Foreskin melanocyte (primary cell): ENCODE measurements at places on chromosomes 4 and X.

DNA sequence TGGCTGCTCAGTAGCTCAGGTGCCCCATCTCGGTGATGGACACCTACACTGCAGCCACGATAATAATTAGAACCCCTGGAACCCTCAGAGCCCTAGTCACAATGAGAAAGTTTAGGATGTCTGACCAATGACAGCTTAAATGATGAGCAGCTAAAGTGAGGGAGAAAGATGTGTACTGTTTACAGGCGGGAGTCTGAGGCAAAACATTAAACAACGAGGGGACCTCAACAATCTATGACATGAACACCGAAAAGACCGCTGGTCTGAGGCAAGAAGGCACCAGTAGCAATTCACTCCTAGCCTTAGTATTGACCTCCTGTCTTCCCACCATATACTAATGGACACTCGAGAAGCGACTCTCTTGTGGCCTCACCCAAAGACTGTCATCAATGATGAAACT, 369.5 kb upstream of the SMIM31 start:
- no peak for DNase-seq

GRCh38 chr4:122803788-122804208, 22.8 kb upstream of the FGF2 start:
- no peak for DNase-seq

DNA sequence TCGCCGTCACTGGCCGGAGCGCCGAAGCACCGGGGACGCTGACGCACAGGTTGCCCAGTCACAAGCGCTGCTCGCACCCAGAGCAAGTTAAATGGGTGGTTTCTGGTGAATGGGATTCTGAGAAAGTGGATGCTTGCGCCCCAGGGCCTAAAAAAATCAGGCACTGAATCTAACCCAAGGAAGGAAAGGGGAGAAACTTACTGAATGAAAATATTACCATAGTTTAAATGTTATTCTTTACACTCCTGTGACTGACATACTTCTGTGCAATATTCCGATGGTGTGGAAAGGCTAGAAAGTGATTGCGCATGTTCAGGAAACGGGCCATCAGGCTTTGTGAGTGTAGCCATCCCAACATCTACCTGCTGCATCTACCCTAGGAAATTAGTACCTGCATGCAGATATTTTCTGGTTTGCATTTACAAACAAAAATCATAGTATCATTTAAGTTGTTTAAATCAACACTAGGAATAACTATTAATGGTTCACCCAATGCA, 838 bp upstream of the ABCG2 start:
- DNase-seq, result no peak

DNA sequence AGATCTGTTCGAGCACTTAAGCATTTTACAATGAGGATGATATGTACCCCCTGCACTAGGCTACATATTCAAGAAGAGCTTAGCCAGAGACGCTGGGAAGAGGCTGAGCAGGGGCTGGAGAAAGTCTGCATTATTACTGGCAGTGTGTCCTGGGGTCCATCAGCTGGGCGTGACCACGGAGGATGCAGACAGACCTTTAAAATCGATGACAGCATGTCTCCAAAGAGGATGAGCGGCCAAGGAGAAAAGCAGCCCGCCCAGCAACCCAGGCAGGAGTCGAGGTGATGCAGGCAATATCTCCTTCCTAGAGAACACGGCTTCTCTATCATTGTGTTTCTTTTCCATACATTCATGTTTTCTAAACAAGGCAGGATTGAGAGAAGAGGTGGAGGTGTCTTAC, 300.7 kb downstream of the USP46 start:
- DNase-seq, result no peak

DNA sequence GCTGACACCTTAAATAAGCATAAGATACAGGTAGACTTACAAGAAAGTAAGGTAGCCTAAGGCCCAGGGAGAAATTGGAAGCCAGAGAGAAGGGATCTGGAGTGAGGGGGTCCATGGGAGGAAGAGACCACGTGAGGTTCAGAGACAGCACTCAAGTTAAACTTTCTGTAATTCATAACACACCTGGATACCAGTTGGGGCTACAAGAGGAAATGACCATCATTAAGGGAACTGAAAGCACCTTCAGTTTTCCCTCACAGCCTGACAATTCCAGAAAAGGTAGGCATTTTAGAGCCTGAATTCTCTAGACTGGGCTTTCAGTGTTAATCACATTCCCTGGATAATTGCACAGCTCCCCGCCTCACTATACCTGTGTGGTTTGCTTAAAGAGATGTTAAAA, 355.5 kb downstream of the FBXW7 start:
- DNase-seq, result no peak

DNA sequence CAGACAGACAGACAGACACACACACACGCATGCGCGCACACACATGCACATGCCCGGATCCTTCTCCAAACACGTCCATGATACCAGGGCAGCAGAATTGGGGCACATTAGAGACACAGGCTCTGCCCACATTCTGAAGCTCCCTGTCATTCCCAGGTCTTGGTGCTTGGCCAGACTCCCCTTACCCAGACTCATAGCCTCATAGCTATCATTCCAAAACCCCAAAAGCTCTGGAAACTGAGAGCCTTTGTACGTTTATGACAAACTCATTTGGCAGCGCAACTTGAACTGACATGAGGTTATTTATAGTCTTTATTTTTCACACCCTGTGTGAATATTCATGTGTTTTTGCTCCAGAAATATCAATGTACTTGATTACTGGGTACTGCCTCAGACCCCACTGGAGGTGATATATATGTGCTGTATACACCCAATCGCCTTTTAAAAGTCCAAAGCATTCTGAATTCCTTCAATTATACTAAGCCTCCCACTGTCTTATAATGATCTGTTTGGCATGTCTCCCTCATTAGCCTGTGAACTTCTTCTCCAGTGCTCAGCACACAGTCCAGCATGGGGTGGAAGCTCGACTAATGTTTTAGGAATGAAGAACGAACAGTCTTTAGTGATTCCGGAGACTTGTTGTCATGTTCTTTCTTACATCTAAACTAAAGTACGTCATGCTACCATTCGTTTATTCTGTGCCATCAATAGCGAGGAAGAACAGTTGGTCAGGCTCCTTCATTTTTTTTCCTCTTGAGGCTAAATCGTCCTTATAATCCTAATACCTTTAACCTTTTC, 45.0 kb downstream of the RTL9 start:
- no peak for DNase-seq

GRCh38 chrX:39012621-39013111, 211.4 kb downstream of the MID1IP1 start:
- no peak for DNase-seq

GRCh38 chrX:152658302-152658701, 20.6 kb downstream of the GABRQ start:
- DNase-seq, result no peak

DNA sequence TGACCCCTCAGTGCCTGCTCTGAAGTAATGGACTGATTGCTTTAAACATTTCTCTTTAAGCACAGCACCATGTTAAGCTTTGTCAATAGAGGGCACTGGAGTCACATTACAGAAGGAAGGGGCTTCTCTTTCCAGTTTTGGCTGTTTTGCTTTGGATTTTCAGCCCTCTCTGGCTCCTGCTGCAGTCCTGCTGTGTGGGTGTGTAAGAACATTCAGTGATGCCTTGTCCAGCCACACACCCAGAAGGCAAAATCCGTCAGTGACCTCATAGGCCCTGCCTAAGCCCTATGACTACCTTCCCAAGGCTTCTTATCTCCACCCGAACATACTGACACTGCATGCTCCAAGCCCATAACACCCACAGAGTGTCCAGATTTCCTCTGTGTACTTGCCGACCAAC, 215.3 kb upstream of the CTSO start:
- DNase-seq, result peak; percentile 68

DNA sequence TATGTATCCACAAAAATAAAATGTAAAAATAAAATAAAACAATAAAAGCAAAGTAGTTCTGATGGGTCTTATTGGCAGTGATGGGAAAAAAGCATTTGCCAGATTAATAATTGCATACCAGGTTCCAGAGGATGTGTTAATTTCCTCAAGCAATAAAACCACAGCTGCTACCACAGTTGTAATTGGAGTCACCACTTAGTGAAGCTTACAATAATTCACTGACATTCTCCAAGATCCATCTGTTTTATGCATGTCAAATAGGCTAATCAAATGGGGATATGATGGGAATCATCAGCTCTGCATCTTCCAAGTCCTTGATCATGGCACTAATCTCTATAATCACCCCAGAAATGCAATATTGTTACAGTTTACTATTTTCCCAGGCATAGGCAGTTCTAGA, 123.5 kb upstream of the EMCN start:
- no peak for DNase-seq

DNA sequence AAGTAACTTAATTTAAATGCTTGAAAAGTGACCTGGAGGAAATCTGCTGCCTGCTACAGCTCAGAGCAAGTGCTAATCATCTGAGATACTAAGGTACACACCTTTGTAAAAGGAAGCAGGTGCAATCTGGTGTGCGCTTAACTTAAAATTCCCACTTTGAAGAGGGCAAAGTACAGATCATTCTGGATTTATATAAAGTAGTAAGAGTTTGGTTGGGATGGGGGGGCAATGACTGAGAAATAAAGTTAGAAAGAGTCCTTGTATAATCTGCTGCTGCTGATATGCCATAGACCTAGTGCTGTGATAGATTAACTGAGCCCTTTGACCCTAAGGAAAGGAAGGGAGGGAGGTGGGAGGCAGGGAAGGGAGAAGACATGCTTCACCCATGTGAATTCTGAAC, 141.0 kb downstream of the MTNR1A start:
- DNase-seq, result no peak

DNA sequence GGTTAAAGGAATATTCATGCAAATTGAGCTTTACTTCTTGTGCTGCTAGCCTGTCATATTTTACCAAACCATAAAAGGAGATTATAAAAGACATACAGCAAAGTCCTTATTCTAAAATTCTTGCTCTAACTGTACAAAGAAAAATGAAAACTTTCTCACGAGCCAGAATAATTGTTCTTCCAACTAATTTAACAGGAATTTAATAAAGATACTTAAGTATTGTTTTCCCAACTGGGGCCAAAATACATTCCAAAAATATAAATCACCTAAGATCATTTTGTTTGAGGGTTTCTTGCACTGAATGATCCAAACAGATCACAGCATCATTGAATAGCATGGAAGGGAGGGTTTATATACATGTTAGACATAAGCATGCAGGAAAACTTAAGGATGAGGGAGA, 127.1 kb upstream of the PCDH18 start:
- DNase-seq, result no peak

- DNase-seq, result no peak
Measured at GRCh38 chrX:136745215-136746173, 35.2 kb downstream of the ARHGEF6 start.

GRCh38 chr4:108068442-108068841, 78.8 kb downstream of the HADH start:
- DNase-seq, result no peak

GRCh38 chrX:153245288-153245731, 66.2 kb downstream of the MAGEA1 start:
- no peak for DNase-seq

GRCh38 chr4:140993370-140993769, 139.9 kb downstream of the RNF150 start:
- no peak for DNase-seq

- no peak for DNase-seq
Measured at GRCh38 chr4:1404573-1405253, 1.5 kb downstream of the NKX1-1 start.

GRCh38 chr4:55014876-55015275, 110.5 kb downstream of the KDR start:
- DNase-seq, result no peak

GRCh38 chr4:141216002-141216761, 4.5 kb upstream of the ZNF330 start:
- DNase-seq, result no peak

DNA sequence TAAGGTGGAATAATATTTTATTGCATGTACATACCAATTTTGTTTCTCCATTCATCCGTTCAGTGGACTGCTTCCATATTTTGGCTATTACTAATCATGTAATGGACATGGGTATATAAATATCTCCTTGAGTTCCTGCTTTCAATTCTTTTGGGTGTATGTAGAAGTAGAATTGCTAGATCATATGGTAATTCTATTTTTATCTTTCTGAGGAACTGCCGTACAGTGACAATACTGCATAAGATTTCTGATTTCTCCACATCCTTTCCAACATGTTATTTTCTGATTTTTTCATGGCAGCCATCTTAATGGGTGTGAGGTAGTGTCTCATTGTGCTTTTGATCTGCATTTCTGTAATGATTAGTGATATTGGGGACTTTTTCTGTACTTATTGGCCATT, 19.2 kb downstream of the ALPK1 start:
- DNase-seq, result no peak

DNA sequence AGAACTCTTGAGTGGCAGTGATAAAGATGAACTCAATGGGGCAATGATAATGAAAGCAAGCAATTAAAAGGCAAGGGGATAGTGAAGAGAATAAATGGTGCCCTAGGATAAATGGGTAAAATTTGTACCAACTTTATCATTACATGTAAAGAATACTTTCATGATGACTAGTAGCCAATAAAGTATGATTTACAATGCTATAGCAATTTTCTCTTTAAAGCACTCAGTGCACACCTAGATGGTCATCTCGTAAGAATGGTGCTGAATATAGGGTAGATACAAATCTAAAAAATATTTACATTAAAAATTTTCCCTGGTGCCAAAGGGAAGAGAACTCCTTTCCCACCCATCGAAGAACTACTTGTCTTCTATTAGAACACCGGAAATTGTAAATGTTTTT, 651.4 kb downstream of the STPG2 start:
- no peak for DNase-seq

GRCh38 chrX:50430917-50431575, 39.6 kb downstream of the DGKK start:
- no peak for DNase-seq

GRCh38 chrX:118736394-118737010, 9.1 kb downstream of the IL13RA1 start:
- no peak for DNase-seq

DNA sequence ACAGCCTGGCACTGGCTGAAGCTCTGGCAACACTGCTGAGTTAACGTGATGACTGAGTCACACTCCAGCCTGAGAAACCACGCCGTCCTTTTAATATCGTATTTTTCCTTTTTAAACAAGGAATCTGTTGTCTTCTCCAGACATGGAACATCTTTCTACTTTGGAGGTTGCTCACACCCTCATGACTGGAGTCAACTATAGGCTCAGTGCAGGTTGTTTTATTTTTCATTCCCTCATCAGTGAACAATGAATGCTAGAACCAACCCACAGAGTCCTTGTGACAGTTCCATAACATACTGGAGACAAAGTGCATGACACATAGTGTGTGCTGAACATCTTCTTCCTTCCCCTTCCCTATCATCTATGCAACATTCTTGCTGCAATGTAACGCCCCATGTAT, 76.8 kb upstream of the CPEB2 start:
- DNase-seq, result peak; percentile 96
